EH (cell line): ENCODE measurements at places on chromosomes 1 and 21.
A peak's percentile ranks its signal among the peaks of the same experiment; 100 is the strongest.

GRCh38 chr1:210250998-210251679, 18.5 kb downstream of the SERTAD4 start:
- DNase-seq: peak; percentile 44

GRCh38 chr1:215667761-215668160, 100.7 kb downstream of the KCTD3 start:
- no peak for DNase-seq

- peak; percentile 67 for DNase-seq
These were observed 80.6 kb upstream of the LAMC2 start for GRCh38 chr1:183105449-183105848.

DNA sequence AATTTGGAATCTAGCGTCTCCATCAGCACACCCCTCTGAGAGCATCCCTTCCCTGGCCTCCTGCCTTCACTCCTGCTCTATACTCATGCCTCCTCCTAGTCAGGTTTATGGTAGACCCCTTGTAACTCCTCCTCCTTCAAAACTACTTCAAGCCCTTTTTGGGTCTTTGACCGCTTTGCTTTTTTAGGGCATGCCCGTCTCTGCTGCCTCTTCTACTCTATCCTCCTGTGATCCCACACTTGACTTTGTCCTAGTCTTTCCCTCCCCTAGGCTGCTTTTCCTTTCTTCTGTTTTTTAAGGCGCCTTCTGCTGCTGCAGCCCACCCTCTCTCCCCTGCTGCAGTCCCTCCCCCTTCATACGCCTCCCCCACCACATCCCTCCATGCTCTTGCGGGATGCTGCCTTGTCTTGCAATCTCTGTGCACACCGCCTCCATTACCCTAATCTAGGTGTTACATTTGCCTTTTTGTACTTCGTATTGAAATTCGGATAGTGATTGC, 1.5 kb downstream of the SNX27 start:
- DNase-seq: no peak

DNA sequence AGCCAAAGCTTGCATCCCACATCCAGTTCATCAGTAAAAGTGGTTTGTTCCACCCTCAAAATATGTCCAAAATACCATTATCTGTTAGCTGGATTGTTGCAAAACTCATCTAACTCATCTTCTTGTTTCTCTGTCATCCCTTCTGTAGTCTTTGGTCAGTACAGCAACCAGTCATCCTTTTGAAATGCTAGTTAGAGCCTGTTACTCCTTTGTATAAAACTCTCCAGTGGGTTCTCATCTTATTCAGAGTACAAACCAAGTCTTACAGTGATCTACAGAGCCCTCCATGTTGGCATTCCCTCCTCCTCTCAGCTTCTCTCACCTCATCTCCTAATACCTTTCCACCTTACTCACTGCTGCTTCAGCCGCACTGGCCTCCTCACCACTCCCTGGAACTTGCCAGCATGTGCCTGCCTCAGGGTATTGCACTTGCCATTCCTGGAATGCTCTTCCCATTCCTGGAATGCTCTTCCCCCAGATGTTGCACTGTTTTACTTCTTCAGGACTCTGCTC, 70.6 kb downstream of the LAMC1 start:
- DNase-seq: peak; percentile 87

DNA sequence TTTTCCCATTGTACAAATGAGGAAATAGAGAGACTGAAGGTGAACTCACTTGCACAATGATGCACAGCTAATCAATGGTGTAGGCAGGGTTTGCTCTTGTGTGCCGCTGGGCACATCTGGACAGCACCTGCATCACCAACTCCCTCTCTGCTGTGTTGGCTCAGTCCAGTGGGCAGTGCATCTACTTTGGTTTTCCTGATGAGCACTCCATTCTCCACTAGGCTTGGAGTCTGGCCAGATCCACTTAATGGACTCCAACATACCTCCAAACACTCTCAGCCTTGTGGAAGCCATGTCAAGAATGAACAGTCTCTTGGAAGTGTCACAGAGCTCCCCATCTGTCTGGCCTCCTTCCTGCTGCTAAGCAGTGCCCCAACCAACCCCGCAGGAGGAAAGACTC, 152.2 kb downstream of the HIVEP3 start:
- peak; percentile 57 for DNase-seq

DNA sequence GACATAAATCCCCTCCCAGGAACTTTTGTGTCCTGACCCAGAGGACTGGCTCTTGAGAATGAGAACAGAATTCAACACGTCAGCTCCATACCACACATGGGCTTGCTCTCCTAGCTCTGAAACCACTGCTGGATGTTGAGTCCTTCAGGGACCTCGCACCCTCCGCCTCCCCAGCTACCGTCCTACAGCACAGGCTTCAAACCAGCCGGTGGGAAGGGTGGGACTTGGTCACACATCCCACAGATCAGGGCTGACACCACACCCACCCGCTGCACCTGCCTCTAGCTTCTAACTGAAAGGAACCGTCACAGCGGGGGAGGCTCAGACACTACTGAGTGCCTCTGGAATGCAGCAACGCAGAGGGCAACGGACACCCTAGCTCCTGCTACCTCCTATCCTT, 24.0 kb downstream of the MRAP start:
- DNase-seq: no peak

DNA sequence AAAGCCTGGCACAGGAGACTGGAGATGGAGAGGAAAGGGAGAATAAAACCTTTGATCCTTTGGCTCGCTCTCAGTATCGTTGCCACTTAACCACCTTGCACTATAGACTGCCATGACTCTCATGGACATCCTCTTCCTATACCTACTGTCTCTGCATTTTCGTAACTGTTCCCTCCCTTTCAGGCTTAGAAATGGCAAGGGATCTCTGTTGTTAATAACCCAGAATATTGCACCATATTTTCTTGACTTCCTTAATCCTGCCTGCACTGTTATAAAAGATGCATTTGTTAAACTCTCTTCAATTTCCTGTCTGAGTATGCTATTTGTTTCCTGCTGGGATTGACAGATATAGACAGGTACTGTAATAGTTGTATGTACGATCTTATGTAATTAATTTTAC, 38.6 kb downstream of the CYYR1 start:
- DNase-seq: no peak

GRCh38 chr1:167943541-167943940, 6.7 kb upstream of the MPC2 start:
- no peak for DNase-seq

DNA sequence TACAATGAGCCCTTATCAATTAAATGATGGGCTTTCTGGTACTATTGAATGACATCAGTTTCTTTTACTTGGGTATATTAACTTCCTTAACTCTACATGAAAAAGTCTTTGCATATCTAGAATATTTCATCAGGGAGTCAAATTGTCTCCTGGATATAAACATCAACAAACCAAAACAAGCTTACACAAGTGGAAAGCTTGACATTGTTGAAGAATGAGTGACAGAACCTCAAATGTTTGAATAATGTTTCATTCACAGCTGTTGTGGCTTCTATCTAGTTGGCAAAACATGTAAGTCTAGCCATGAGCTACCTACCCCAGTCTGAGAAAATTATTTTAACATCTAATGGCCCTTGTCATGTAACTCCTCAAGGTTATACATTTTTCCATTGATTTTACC, 604.8 kb upstream of the ADAMTS5 start:
- peak; percentile 90 for DNase-seq

- no peak for DNase-seq
These were observed 46.2 kb downstream of the TRABD2B start for GRCh38 chr1:47951026-47951425.

GRCh38 chr1:4328402-4329071, 325.9 kb upstream of the AJAP1 start:
- DNase-seq: no peak

- DNase-seq: no peak
These were observed 14.9 kb upstream of the RNF223 start for GRCh38 chr1:1088801-1089680.

DNA sequence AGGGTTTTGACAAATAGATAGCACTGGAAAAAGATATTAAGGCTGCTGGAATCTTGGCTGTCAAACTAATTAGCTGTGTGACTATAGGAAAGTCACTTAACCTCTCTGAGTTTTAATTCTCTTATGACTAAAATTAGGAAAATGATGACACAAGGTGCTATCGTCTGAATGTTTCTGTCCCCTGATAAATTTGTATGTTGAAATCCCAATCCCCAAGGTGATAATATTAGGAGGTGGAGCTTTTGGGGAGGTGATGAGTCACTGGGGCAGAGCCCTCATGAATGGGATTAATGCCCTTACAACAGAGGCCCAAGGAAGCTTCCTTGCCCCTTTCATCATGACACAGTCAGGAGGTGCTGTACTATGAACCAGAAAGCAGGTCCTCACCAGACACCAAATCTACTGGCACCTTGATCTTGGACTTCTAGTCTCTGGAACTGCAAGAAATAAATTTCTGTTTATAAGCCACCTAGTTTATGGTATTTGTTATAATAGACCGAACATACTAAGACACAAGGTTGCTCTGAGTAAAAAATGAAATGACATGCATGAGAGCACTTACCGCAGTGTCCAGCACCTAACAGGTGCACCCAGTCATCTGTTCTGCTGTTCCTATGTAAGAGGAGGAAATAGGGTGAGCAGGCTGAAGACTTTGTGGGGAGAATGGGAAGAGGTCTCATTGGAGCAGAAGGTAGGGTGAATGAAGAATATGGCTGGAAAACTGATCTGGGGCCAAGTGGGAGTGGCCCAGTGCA, 26.3 kb upstream of the DISP1 start:
- DNase-seq: no peak

DNA sequence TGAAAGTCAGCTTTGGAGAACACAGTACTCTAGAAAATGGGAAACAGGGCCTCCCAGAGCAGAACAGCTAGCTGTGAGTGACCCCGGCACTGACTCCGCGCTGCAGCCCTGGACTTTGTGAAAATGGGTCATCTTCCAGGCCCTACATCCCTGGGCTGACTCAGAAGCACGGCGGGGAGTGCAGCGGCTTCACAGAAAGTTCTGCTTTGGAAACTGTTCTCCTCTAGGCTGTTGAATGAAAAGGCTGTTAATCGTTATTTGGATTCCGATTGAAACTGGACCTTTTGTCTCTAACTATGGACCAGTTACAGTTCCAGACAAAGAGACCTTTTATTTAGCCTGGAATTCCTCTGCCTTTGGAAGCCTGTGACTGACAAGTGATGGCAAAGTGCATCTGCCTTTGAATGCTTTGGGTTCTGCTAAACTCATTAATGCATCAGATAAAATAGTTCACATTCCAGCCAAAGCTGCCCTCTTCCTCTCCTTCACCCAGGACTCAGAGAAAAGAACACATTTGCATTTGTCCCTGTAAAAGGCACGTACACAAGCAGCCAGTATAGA, 144.9 kb upstream of the HOOK1 start:
- peak; percentile 82 for DNase-seq

- DNase-seq: no peak
These were observed 405.4 kb downstream of the PTPRC start for GRCh38 chr1:199044191-199044590.

DNA sequence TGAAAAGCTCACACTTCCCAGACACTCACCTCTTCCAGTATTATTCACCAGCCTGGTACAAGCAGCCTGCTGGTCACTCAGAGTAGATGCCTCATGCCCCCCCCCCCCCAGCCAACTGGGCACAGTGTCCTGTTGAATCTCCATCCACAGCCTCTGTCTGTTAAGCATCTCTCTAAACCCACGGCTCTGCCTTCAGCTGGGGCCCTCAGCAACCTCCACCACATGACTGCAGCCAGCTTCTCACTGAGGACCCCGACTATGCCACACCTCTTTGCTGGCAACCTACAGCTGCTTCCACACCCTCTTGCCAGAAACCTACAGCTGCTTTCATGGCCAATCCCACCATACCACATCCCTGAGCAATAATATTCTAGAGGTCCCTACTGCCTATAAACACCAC, 113.1 kb downstream of the RHOU start:
- no peak for DNase-seq

DNA sequence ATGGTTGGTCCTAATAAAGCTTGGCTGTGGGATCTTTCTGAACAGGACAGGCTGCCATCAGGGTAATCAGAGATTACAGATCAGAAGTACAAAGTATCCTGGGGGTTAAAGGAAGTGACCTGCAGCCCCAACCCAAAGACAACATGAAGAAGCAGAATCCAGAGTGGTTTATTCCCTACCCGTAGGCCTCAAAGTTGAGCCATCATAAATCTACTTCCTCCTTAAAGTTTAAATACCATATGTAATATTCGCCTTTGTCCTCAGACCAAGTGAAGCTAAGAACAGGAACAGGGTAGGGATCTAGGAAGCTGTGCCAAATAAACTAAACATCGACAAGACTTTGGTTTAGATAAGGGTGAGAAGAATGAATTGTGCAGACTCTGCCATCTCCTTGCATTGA, 15.9 kb upstream of the DHX9 start:
- DNase-seq: no peak

DNA sequence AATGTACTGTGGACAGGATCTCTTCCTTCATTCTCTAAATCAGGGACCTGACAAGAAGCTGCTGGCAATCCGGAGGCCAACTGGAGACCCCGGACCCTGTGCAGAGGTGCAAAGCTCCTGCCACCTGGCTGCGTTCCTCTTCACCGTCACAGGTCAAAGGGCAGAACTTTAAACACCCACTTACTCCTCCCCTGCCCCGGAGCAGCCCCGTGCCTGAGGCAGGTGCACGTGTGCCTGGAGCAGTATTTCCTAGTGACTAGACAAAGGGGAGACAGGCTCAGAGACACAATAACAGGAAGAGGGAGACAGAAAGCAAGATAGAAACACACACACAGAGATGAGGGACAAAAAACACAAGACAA, 6.6 kb upstream of the PIGC start:
- no peak for DNase-seq

GRCh38 chr1:53620061-53620855, 118.7 kb downstream of the GLIS1 start:
- DNase-seq: peak; percentile 35

GRCh38 chr1:59296358-59297256, at the start of gene FGGY:
TSS of gene FGGY (plus strand) at chr1:59297094. CDS start at chr1:59321550, 24,456 bp downstream.
- peak; percentile 99 for DNase-seq

GRCh38 chr1:154910851-154911250, 25.7 kb downstream of the PMVK start:
- DNase-seq: no peak

DNA sequence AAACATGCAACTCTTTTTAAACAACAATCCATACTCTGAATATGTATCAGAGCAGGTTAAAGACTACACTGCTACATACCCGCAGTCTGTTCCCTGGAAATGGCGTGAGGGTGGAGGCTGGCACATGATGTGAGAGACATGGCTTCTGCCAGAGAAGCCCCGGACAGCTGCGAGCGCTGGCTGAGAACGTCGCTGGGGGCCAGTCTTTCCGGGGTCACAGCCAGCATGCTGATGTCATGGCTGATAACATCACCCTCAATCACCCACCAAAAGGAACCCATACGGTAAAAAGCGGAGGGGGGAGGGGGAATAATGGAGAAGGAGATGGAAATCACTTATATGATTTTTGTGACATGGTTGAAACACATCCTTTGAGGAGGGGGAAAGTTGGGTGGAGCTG, 29.1 kb downstream of the C1orf198 start:
- no peak for DNase-seq

- no peak for DNase-seq
These were observed 18.7 kb upstream of the PLA2G2E start for GRCh38 chr1:19942088-19942487.

GRCh38 chr1:172838680-172839313, 179.9 kb downstream of the FASLG start:
- DNase-seq: no peak

GRCh38 chr1:179794669-179795068, 51.6 kb downstream of the FAM163A start:
- DNase-seq: no peak
